ENCODE measurements at places on chromosomes 1 and 21. TPM values are rescaled to one million over a fixed set of nuclear protein-coding genes. Genes with fewer than 3 reads are reported as not detected.

- H3K36me3 ChIP-seq = no peaks in the 10 kb centered on the region
Observed at GRCh38 chr1:37175666-37176215, 141.4 kb upstream of the GRIK3 start.

DNA sequence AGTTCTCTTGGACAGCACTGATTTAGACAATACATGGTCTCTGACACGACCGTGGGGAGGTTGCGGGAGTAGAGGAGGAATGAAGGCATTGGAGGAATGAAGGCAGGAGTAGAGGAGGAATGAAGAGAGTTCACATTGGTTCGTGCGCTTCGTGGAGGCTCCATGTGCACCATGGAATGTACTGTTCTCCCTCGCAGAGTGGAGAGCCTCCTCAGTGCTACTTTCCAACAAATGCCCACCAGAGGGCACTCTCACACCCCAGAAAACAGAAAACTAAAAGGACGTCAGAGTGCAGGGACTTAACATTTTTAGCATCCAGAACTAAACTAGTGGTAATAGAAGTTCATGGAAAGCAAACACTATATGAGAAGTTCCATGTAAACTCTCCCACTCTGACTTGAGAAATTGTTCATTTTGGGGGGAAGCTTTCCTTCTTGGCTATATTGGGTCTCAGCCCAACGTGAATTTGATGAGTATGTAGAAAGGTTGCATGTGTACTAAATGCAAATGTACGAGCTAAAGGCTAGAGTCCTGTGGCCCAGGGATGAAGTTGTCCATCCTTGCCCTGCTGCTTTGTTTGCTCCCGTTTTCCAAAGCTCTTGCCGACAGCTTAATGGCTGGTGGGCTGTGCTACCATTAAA lies 211.6 kb downstream of the LMX1A start:
- H3K27ac ChIP-seq = no peak overlapping the region
- H3K4me1 ChIP-seq = no peaks in the 10 kb centered on the region
- no peak overlapping the region for H3K4me3 ChIP-seq
- no peaks in the 10 kb centered on the region for H3K36me3 ChIP-seq

DNA sequence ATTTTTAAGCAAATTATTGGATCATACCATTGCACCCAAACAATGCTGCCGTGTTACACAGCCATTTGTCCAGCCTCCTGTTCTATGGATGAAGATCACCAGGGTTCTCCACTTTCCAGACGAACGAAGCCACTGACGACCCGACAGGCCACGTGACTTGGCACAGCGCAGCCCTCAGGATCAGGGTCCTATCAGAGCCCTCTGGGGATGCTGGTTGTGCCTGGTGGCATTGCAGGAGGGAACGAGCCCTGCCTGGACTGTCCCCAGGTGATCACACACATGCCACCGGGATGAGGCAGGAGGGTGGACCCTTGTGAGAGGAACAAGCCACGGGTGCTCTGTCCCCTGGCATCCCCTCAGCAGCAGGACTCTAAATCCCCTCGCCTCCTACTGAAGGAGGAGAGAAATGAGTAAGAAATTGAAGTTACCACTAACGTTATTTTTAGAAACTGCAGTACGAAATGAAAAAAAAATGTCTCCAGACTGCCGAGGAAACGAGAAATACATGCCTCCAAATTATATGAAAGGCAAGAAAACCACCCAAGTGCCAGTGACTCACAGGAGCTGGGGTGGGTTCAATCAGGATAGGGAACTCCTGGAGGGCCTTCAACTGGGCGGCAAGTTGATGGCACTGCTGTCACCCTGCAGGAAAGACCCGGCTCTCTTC lies 58.7 kb upstream of the PDE9A start:
- no peak overlapping the region for H3K4me3 ChIP-seq
- H3K27ac ChIP-seq = no peak overlapping the region
- H3K4me1 ChIP-seq = peaks cover 14% of the 10 kb centered on the region
- H3K36me3 ChIP-seq = no peaks in the 10 kb centered on the region

FAM78B gene
- total RNA-seq = 2.7 TPM

- no peaks in the 10 kb centered on the region for H3K27me3 ChIP-seq
- no peaks in the 10 kb centered on the region for H3K4me1 ChIP-seq
- peaks cover 59% of the 10 kb centered on the region for H3K36me3 ChIP-seq
- H3K4me3 ChIP-seq = no peak overlapping the region
- H3K27ac ChIP-seq = no peak overlapping the region
- DNase-seq = no peak
Observed at GRCh38 chr1:156308078-156308477, 9.0 kb upstream of the VHLL start.

DNA sequence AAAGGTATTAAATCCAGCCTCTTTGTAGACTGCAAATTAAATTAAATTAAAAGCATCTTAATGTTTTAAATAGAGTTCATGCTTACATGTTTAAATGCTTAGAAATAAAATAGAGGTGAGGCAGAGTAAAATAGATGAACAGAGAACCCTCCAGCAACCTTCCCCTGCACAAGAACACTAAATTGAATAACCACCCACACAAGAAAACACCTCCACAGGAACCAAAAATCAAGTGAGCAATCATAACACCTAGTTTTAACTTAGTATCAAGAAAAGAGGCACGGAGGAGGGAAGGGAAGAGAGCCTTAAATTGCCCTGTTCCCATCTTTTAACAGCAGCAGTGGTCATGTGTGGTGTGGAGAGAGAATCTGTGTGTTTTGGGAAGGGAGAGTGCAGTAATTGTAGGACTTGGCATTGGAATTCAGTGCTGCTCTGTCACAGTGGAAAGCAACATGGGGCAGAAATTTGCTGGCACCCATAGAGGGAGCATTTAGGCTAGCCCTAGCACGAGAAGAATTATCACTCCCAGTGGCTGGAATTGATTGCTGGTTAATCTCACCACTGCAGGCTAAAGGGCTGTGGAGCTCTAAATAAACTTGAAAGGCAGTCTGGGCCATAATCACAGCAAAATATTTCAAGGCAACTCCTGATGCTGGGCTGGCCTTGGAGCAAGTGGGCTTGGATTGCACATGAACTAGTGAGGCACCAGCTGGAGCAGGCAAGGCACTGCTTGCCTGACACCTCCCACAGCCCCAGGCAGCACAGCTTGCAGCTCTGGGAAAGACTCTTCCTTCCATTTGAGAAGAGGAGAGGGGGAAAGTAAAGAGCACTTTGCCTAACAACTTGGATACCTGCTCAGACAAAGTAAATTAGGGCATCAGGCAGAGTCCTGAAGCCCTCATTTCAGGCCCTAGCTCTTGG lies 1478.8 kb downstream of the NCAM2 start:
- DNase-seq = no peak
- no peaks in the 10 kb centered on the region for H3K4me1 ChIP-seq
- no peaks in the 10 kb centered on the region for H3K36me3 ChIP-seq

ALX3 gene
- not detected for total RNA-seq
